Esophagus mucosa (tissue), 1 donor: ENCODE measurements at places on chromosomes 11 and 22.

DNA sequence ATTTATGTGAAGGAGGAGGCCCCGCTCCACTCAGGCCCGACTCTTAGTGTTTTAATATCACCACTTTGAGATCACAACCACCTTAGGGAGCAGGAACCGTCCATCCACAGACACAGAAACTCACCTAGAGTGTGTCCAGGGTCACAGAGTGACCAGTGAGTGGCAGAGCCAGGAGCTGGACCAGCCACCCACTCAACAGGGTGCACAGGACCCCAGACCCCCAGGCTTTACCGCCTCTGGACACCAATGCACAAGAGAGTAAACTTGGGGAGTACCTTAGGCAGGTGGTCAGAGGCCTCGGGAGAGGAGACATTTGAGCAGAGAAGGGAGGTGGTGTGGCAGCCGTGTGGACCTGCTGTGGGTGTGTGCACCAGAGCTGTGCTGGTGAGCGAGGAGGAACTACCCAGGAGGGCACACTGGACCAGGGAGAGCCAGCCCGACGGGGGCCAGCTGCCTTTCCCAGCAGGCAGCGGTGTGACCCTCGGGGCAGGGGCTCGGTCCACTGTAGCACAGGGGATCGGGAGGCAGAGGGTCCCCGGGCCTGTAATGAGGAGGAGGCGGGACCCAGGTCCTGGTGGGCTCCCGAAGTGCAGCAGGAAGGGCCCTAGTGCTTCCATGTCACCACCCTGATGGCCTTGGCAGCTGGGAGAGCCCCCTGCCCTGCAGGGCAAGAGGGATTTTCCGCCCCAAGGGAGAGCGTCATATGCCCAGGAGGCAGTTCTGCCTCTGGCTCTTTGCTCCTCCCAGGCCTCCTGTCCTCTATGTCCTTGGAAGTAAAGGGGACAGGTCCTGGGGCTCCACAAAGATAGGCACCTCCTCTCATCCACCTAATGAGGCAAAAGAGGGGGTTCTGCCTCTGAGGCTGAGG, 7.5 kb upstream of the NLRP6 start:
- no peak for ATAC-seq

DNA sequence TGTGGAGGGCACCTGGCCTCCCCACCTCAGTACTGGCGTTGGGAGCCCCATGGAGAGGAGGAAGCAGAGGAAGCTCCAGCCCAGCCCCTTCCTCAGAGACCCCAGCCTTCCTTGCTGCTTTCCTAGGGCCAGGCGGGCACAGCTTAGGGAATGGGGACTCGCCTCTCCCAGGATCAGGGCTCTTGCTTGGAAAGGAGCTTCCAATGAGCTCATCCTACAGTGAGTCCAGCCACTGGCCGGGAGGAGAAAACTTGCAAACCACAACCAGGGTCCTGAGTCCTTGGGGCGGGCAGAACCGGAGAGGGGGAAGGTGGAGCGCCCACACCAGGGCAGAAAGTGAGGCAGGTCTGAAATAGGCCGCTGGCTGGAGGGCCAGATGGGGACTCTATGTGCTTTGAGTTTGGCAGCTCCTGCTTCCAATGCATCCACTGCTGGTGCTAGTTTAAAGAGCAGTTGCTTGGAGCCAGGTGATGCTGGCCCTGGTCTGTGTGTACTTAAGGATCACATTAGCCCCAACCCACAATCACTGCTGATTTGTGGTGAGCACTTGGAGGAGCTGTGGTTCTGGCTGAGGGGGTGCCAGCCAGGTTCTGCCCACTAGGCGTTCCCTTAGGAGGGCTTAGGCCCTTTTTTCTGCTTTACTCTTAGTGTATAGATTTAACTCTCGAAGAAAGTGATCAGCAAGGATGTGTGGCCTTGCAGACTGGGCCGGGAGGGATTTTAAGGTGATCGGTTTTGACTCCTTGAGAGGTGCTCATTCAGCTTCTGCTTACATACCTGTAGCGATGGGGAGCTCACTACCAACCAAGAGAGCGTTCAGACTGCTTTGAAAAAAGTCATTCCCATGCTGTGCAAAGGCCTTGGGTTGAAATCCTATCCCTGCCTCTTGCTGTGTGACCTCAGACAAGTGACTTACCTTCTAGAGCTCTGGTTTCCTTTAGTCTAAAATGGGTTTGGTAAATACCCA, 81.9 kb downstream of the TP53I11 start:
- no peak for ATAC-seq

DNA sequence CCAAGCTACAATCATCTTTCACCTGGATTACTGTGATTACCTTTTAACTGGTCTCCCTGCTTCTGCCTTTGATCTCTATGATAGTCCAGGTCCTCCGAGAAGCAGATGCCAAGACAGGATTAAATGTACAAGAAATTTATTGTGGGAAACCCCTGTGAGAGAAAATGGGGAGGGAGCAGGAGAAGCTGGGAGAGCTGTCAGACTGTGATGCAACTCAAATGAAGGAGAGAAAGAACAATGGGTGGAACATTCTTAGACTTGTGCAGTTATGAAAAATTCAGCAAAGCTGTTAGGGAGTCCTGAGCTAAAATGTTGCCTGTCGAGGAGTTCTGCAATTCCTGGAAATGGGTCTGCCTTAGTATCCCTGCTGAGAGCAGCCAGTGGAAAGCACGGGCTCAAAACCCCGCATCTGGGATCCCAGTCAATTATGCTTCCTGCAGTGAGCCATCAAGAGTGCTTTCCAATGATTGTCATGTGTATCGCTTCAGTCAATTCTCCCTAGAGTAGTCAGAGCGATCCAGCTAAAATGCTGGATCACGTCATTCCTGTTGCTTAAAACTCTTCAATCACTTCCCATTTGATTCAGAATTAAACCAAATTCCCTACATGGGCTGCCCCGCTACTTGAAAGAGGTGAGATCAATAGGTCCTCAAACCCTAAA, 16.5 kb upstream of the CSTF3 start:
- no peak for ATAC-seq

- no peak for ATAC-seq
Measured at GRCh38 chr22:48753381-48753730, 1074.3 kb downstream of the BRD1 start.

DNA sequence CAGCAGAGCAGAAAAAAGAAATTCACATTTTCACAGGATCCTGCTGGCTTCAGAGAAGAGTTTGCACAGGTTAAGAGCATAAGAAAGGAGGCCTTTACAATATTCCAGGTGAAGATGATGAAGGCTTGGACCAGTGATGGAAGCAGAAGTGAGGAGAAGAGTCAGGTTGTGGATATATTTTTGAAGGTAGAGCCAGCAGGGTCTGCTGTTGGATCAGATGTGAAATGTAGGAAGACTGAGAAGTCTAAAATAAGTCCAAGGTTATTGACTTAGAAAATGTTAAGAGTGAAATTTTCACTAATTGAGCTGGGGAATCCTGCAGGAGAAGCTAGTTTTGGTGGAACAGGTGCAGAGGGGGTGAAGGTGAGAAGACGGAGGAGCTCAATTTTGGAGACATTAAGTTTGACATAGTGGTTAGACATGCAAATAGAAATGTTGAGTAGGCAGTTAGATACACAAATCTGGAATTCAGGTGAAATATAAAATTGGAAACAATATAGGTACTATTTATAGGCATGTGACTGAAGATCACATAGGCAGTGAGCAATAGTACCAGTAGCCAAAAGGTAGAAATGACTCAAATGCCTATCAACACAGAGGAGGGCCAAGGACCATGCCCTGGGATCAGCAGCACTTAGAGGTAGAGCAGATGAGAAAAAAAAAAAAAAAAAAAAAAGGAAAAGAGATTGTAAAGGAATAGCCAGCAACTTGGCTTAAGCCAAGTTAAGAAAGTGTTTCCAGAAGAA, 252.0 kb downstream of the AASDHPPT start:
- ATAC-seq, result no peak

DNA sequence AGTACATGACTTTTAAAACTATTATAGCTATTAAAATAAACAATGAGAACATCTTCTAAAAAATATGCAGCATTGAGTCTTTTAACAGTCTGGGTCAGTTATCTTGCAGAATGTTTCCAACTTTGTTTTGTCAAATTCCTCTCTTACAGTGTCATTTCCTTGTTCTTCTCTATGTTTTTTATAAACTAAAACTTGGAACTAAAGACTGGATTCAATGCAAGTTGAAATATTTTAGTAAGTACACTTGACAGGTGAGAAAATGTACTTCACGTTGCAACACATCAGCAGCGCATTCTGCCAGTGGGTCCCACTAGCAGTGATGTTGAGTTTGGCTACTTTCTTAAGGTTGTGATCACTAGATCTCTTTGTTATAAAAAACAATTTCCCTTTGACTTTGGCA, 1407.6 kb upstream of the RAG2 start:
- ATAC-seq, result no peak

GRCh38 chr11:68127714-68128681, 6.8 kb upstream of the CHKA start:
- ATAC-seq, result peak; percentile 47
